Left ventricle myocardium inferior (tissue), 1 donor: ENCODE measurements at places on chromosomes 13 and 19. TPM values are rescaled to one million over a fixed set of nuclear protein-coding genes. Genes with fewer than 3 reads are reported as not detected.

The RRAS gene
- total RNA-seq = 116 TPM

DNA sequence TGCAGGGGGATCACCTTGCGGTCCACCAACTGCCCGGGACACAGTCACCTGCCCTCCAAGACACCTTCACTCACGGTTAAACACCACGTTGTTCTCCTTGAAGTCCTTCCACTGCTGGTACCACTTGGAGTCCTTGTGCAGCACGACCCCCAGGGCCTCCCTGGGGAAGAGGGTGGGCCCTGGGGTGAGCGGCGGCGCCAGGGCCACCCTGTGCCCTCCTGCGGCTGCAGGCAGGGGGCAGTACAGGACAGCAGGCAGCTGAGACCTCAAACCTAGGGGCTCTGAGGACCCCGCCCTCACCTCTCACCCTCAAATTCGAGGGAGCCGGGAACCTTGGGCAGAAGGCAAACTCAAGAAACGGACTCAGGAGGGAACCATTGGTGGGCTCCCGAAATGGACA lies 7.5 kb upstream of the CTXN1 start:
- no peak for DNase-seq

GRCh38 chr13:44627441-44627840 lies 51.3 kb upstream of the TSC22D1 start:
- no peak for DNase-seq

DNA sequence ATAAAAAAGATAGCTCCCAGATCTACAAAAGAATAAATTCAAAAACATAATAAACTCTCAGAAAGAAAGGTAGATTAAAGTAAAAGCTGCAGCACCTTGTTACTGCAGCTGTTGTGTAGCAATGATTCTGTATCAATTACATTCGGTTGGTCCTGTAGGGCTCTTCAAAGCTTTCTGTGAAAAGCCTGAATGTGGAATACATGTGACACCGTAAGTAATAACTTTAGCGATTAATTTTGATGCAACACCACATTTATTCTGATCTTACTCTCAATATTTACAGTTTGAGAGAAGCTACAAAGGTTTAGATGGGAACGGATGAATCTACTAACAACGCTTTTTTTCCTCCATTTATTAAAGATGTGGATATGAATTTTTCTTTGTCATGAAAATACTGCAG lies 279.2 kb downstream of the DACH1 start:
- DNase-seq = no peak

GRCh38 chr19:7287722-7288121 lies 6.5 kb downstream of the INSR start:
- DNase-seq = no peak

The TEX26 gene
- total RNA-seq = not detected

The ZNF528 gene
- total RNA-seq = 16.7 TPM

- DNase-seq = no peak
Measured at GRCh38 chr19:18526316-18526715, 4.4 kb upstream of the ELL start.

- no peak for DNase-seq
Measured at GRCh38 chr19:33678796-33679585, 57.2 kb downstream of the CHST8 start.

DNA sequence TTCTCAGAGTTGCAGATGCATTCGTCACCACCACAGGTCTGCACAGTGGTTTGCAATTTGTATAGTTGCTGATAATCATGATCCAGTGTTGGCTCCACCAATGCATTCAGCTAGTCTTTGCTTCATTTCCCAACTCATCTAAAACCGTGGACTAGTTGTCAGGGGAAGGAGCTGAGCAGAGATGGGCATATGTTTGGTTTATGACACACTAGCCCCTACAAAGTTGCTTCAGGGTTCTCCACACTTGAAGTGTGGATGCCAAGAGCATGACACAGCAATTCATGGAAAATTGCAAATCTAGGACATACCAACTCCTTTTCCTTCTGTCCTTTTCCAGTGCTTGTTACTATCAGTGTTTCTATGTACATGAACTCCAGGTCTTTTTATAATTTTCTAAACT lies 168.0 kb downstream of the TNFSF13B start:
- no peak for DNase-seq

DNA sequence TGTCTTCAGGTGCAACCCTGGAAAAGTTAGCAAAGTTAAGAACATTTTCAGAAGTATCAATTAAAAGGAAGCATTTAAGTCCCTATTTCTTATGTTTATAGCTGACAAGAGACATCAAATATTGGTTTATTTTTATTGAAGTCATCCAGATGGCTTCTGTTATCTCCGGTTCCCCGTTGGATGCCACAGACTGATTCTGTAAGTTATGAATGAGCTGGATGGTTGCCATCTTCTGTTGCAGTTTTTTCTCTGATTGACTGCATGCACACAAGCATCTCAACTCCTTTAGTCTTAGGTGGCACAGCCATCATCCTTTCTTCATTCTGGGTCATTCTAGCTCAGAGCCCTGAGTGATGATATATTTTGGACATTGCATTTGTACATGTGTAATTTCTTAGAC lies 10.6 kb upstream of the OXGR1 start:
- no peak for DNase-seq

DNA sequence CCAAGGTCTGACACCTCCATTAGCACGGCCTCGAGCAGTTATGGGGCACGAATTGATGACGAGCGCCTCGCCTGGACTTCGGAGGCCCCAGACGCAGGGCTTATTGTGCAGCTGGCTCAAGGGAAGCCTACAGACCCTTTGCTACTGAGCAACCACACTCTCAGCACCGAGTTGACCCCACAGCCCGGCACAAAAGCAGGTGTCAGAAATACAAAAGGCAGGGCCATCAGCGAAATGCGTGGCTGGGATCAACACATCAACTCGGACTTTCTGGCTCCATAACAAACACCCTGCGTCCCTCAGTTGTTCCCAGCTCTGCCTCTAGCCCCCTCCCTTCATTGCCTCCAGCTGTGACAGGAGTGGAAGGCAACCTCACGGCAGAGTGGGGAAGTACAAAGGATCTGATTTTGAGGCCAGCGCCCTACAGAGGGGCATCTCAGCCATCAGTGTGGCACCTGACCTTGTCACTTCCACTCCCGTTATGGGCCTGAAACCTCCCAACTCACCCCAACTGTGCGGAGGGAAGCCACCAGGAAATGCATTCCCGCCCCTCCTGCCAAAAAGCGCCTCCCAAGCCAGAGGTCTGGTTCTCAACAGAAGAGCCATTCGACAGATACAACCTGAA lies 18.0 kb downstream of the PEPD start:
- DNase-seq = no peak

DNA sequence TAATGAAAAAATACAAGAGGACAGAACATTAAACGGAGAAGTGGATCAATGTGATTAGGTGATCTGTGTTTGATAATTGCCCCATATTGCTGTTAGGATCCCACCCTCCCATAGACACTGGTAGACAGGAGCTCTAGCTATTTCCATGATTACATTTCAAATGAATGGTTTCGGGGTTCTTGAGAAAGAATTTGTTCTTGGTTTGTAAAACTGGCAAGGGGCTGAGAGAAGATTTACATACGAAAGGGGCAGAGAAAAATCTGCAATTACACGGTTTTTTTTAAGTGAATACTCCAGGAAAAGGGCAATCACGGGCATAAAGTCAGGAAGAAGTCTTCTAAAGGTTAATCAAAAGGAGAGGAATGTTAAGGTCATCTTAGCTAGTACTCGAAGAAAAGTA lies 2125.7 kb upstream of the PCDH20 start:
- DNase-seq = no peak

The ZNF729 gene
- total RNA-seq = not detected

The GPR183 gene
- total RNA-seq = 1.7 TPM

GRCh38 chr13:87777387-87777786 lies 106.2 kb downstream of the SLITRK5 start:
- DNase-seq = no peak

The SWSAP1 gene
- total RNA-seq = 1.1 TPM

The ZNF20 gene
- 2.2 TPM for total RNA-seq

DNA sequence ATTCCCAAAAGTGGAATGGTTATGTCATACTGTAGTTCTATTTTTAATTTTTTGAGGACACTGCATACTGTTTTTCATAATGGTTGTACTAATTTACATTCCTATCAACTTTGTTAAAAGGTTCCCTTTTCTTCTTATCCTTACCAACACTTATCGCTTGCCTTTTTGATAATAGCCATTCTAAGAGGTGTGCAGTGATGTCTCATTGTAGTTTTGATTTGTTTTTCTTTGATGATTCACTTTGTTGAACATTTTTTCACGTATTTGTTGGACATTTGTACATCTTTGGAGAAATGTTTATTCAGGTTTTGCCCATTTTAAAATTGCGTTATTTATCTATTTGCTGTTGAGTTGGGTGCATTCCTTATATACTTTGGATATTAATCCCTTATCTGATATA lies 188.8 kb upstream of the SPRY2 start:
- DNase-seq = no peak

The FAM216B gene
- 0.99 TPM for total RNA-seq

The ZNF723 gene
- not detected for total RNA-seq

- peak; percentile 57 for DNase-seq
Measured at GRCh38 chr19:14561847-14562351, 10.0 kb downstream of the NDUFB7 start.

The SBK3 gene
- 21.1 TPM for total RNA-seq

DNA sequence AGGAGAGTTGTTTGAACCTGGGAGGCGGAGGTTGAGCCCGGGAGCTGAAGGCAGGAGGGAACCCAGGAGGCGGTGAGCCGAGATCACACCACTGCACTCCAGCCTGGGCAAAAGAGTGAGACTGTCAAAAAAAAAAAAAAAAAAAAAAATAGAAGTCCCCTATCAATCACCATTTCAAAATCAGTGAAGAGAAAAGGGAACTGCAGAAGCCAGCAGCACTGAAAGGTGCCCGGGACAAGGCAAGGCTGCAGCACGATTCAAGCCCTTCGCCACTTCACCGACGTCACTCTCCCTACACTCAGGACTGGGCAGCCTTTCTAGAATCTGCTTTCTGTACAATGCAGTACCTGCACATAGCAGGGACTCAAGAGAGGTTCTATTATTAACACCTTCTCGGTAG lies 21.9 kb upstream of the USP12 start:
- DNase-seq = no peak

GRCh38 chr13:37473035-37473434 lies 125.5 kb downstream of the POSTN start:
- no peak for DNase-seq

The CLEC4M gene
- total RNA-seq = not detected

- no peak for DNase-seq
Measured at GRCh38 chr19:7748756-7749155, 1.4 kb upstream of the CD209 start.

- no peak for DNase-seq
Measured at GRCh38 chr13:113539822-113540221, 44.7 kb upstream of the TFDP1 start.

The AP2A1 gene
- 65.5 TPM for total RNA-seq

DNA sequence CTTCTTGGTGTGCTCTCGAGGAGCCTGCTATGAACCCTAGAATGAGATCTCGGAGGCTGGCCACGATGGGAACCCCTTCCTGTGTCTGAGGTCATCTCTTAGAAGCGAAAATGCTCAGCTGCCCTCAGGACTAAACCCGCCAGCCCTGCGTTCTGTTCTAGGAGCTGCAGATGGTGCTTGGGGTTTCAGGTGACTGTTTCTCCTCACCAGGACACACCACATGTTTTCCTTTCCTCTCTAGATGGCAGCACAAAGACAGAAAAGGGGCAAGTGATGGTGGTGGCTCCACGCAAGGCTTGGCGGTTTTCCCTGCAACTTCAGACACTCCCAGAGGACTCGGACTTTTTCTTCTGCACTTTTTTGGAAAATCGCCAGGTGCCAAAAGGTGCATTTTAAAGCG lies 60.1 kb downstream of the RNASEH2B start:
- DNase-seq = no peak

DNA sequence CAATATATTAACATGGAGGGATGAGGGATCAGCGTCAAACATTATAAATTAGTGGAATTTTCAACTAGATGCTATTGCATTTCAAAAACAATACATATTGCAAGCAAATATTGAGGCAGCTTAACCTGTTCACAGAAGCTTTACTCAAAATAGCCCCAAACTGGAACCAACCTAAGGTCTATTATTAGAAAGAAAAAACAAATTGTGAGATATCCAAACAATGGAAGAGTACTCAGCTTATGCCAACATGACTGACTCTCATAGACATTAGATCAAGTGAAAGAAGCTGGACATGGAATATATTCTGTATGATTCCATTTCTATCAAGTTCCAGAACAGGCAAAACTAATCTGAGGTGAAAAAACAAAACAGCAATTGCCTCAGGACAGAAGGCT lies 27.6 kb upstream of the NEK3 start:
- DNase-seq = no peak

DNA sequence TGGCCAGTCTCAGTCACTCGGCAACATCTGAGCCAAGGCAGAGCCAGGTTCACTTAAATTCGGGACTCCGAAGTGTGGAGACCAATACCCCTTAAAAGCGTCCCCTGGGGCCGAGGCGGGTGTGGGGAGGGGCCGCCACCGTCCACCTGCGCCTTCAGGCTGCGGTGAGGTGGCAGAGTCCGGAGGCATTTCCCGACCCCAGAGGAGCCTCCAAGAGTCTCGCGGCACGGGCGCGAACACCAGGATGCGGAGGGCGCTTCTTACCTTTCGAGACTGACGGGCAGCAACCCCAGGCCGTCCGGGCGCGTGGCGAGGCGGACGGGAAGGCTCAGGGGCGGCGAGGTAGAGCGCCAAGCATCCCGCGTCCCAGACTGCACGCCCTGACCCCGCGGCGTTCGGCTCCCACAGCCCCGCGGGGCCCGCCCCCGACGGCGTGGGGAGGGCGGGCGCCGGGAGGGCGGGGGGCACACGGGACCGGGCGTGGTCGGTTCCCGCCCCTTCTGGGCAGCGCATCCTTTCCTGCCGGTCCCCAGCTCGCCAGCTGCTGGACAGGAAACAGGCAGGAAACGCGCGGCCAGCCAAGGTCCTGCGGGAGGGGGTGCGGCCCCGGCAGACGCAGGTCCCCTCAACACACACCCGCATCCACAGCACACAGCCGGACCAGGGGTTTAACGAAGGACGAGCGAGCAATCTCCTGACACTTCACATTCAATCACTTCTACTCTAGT lies at the start of gene THSD1:
Gene THSD1 (minus strand): TSS at position 406 of the 728 bp plus-strand sequence. CDS start 3,572 bp downstream, outside the sequence.
- DNase-seq = peak; percentile 84

The LYPD3 gene
- 0.38 TPM for total RNA-seq

The ZNF497 gene
- total RNA-seq = 0.41 TPM

The ADAT3 gene
- total RNA-seq = 1.8 TPM

GRCh38 chr13:47816831-47817230 lies 184.2 kb downstream of the SUCLA2 start:
- DNase-seq = no peak
